Activated CD4-positive, alpha-beta T cell treated with anti-CD3 and anti-CD28 coated beads, Interleukin-2, amount 50 U/mL, for 1 hour (primary cell): ENCODE measurements at places on chromosomes 2 and 18.

- DNase-seq = no peak
Measured at GRCh38 chr2:150140777-150141176, 346.7 kb downstream of the RND3 start.

DNA sequence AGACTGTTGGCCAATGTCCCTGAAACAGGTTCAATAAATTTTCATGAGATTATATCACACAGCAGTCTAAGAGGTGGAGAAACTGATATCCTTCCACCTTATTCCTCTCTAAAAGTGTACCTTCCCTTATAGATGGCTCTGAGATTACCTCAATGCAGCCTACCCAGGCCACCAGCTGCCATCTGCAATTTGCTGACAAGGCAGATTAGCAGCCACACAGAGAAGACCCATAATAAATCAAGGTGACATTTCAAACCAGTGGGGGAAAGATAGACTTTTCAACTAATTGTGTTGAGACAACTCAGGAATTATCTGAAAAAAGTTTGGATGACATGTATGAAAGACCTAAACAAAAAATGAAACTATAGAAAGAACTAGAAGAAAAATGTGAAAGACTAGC is 43.2 kb downstream of the ZBTB7C start:
- no peak for DNase-seq

GRCh38 chr2:176997074-176997791 is 215.4 kb upstream of the HNRNPA3 start:
- no peak for DNase-seq

DNA sequence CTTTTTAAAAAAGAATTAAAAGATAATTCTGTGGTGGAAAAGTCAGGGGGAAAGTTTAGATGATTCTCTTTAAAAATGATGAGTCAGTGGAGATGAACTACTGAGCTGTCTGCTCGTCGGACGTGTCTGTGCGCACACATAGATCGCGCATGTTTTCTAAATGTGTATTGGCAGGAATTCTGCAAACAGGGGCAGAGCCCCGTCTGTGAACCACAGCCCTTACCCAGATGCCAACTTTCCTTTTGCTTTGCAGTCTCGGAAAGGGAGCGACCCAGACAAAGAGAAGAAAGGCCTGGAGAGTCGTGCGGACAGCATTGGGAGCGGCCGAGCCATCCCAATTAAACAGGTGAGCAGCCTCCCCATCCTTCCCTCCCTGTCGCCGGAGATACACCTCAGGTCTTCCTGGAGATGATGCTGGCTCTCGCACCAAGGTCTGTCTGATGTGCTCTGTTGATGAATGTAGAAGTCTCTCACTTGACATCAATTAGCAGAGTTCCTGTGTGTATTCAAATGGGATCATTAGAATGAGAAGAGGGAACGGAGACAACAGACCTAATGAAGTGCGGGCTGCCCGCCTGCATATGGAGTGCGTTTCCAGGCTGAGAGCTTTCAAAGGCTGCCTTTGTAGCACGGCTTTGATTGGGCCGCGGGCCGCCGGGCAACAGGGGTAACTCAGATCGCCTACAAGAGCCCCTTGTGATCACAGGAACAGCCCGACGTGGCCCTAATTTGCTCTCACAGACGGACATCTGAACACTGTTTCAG is 313.3 kb downstream of the AGAP1 start:
- no peak for DNase-seq

DNA sequence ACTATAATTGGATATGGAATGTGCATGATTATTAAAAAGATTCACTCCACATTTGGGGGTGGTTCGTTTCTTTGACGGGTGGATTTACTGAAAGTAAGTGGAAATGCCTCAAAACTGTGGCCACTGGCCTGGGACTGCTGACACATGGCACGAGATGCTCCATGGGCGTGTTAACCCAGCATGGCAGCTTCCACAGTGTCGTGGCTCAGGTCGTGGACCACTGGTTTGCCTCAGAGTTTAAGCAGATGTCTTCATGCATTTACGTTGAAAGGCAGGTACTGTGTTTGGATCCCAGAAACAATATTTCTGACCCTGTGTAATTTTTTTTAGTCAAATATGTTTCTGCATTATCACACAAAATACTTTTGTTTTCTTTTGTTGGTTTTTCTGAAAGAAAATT is 242.0 kb downstream of the GBX2 start:
- DNase-seq = no peak

DNA sequence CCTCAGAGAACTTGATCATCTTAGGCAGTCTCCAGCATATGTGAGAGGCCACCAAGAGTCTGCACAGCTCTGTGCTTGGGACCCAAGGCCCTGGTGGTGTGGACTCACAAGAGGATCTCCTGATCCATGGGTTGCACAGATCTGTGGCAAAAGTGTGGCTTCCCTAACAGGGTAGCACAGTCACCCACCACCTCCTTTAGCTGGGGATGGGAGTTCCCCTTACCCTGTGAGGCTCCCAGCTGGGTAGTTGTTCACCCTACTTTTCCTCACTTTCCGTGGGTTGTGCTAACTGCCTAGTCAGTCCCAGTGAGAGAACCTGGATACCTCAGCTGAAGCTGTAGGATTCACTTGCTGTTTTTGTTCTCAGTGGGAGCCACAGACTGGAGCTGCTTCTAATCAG is 123.7 kb downstream of the FTCDNL1 start:
- DNase-seq = no peak

- DNase-seq = no peak
Measured at GRCh38 chr2:233240897-233241296, 10.6 kb upstream of the ATG16L1 start.
